ENCODE measurements at places on chromosomes 6 and 20.

DNA sequence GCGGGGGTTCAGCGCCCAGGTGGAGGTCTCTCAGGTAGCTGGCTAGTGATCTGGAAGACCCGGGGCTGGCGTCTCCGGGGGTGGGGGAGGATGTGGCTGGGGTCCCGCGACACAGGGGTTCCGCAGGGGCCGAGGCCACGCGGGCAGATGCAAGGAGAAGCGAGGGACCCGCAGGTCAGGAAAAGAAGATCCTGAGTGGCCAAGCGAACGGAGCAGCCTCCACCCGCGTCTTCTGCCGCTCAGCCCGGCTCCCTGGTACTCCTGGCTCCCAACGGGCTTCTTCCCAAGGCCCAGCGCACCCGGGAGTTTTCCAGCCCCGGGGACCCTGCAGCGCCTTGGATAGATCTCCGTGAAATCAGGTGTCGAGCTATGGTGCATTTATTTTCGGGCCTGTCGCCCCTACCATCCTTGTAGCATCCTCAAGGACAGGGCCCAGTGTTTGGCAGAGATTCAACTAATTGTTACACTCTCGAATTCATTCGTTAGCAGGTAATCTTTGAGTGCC lies 682 bp upstream of the CHD6 start:
- no peak for DNase-seq

- no peak for DNase-seq
These were observed 2.8 kb downstream of the PREX1 start for GRCh38 chr20:48824830-48825565.

DNA sequence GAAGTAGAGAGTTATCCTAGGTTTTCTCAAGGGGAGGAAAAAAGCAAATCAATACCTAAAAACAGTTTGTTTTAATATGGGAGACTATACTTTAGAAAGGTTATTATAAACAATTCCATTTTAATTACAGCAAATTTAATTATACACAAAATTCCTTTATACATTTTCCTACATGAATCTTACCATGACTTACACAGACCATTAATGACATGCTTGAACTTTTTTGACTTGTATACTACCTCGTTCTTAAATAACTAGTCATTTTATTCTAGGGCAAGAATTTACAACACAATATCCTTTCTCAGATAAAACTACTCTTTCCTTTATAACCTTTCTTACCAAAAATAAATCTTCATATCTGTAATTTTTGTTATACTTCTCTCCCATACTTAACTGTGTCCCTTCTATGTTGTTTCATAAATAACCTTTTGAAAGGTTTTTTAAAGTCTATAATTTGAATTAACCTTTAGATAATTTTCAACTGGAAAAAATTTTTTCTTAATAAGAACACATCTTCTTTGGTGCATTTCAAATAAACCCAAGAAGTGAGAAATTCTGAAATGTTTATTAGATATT lies 729.4 kb downstream of the TENT5A start:
- DNase-seq: no peak

DNA sequence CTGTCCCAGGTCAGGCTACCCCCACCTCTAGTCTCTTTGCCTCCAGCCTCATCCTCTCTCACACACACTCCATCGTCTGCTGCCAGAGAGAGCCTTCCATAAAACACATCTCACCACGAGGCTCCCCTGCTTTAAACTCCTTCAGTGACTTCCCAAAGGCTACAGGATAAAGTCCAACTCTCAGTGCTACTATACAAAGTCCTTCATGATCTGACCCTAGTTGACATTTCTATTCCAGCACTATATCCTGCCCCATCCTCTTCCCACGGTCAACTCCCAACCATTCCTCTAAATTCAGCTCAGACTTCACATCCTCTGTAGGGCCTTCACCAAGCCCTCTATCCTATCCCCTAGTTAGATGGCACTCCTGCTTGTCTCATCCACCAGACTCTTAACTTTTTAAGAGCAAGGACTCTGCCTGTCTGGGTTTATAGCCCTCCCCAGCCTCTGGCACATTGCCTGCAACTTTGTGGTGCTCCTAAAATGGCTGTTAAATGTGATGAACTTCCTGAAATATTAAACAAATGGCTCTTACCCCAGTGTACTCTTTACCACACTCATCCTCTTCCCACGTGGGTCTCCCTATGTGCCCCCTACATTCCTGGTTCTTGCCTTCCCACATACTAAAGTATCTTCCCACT lies 36.1 kb downstream of the KIF16B start:
- DNase-seq: no peak

DNA sequence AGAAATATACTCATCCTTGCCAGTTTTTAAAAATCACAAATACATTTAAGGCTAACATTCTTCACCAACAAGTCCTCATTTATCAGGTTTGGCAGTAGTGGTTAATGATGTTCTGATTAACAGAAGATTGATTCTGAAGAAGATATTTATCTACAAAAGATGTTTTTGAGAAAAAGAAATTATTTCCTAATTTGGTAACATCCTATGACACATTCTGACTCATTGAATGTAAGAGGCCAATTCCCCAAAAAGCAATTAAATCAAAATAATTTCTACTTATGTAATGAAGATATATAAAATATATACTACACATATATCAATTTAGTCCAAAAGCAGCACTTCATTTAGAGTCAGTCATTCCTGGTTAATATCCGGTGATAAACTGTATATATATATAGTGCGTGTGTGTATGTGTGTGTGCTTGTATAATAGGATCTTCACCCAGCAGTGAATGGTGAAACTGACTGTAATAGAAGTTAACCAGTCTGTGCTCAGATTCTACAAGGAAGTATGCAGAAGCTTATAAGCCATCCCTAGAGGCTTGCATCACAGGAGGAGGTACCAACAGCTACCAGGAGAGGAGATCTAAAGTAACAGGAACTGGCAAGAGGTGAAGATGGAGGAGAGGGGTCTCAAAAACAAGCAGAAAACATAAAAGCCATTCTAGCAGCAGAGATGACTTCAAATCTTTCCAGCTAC lies 82.9 kb upstream of the MARCKS start:
- DNase-seq: no peak

GRCh38 chr20:62176866-62177265 lies 6.0 kb upstream of the MTG2 start:
- no peak for DNase-seq

- no peak for DNase-seq
These were observed 1.8 kb downstream of the EYA4 start for GRCh38 chr6:133242637-133243585.

DNA sequence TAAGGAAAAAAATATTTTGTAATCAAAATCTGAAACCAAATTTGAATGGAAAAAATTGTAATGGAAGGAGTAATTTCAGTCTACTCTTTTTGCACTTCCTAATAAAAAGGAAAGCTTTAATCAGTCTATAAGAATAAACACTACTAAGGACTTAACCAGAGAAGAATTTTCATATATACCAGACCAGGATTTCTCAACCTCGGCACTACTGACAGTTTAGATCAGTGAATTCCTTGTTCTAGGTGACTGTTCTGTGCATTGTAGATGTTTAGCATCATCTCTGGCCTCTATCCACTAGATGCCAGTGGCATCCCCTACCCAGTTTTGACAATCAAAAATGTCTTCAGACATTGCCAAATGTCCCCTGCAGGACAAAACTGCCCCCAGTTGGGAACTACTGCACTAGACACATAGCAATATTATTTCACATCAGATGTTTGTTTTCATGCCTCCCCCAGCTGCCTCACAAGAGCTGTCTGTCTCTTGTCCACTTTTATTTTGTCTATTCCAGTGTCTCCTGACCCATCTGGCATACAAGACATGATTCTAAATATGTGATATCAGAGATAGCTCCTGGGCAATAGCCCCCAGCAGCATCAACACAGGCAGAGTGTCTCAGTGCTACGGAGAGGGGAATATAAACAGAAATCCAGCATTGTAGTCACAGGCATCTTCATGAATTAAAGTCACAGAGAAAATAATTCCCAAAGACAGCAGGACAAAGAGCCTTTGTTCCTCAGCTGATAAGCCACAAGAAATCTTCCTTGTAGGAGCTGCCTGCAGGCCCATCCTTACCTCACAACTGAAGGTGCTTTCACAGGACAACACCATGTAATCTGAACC lies 27.0 kb downstream of the DNAAF9 start:
- no peak for DNase-seq

DNA sequence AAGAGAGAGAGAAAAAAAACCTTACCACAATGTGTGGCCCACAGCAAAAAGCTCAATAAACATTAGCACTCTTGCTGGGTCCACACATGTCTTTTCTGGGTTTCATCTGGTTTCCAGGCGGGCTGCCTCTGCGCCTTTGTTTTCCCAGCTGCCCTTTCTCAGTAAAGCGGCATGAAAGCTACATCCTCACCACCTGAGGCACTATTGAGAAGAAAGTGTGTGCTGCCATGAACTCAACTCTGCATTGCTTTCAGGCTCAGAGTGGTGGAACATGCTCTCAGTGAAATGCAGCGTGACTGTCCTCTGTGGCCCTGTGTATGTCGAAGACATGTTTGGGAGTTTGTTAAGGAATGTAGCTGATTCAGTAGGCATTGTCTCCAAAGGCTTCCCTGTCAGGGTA lies 102.3 kb downstream of the LYRM2 start:
- DNase-seq: no peak

GRCh38 chr20:40449974-40450616 lies 238.9 kb downstream of the MAFB start:
- DNase-seq: no peak

- DNase-seq: no peak
These were observed 229.7 kb downstream of the LAMA2 start for GRCh38 chr6:129112591-129112990.

GRCh38 chr20:32636283-32636682 lies 37.5 kb downstream of the C20orf203 start:
- DNase-seq: no peak

DNA sequence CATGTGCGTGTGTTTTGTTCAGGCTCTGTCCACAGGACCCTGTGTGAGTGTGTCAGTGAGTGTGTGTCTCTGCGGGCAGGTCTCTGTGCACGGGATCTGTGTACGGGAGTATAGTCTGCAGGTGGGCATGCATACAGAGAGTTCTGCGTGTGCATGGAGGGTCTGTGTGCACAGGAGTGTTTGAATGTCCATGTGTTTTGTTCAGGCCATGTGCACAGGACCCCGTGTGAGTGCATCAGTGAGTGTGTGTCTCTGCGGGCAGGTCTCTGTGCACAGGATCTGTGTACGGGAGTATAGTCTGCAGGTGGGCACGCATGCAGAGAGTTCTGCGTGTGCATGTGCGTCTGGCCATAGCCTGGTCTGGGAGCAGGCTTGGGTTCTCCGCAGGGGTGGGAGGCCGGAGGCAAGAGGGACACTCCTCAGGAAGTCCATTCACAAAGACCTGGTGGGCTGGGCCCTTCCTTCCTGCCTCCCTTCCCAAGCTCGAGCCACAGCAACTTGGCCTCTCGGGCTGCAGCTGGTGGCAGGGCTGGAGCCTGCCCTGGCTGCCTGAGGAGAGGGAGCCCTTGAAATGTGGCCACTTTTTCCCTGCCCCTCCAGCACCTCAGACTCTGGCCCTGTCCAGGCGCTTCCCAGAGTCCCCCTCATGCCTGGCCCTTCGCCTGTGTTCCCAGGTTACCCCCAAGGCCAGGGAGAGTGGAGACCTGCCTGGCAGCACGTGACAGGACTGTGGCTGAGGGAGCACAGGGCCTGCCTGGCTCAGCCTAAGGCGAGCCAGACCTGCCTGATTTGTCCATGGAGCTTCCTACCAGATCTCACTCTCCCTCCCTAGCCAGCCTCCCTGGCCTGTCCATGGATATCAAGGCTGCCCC lies 6.8 kb downstream of the HSPA12B start:
- DNase-seq: no peak

- DNase-seq: no peak
These were observed 75.6 kb upstream of the GNRH2 start for GRCh38 chr20:2967841-2968240.

GRCh38 chr20:21090721-21091120 lies 15.4 kb downstream of the LINC00237 start:
- no peak for DNase-seq

DNA sequence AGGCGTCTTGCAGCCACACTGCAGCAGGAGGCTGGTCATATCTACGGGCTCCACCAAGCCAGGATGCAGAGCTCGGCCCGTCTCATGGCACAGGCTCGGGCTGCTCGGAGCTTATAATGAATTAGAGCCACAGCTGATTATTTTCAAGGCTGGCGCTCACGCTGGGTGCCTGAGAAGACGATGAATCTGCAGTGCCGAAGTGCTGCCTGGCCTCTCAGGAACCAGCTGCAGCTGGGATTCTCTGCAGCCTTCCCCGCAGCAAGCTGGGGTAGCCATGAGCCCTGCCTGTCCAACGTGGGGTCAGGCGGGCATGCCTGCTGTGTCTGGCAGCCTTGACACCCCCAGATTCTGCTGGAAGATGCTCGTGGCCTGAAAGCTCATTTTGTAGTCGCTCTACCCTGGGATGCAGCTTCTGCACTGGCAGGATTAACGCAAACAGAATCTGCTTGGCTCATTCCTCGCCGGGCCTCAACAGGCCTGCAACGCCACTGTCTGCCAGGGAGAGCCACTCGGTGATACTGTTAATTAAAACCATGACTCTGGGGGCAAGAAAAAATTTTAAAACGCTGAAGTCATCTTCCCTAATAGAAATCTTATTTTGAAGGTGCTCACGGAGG lies 104.3 kb downstream of the CDH26 start:
- no peak for DNase-seq

DNA sequence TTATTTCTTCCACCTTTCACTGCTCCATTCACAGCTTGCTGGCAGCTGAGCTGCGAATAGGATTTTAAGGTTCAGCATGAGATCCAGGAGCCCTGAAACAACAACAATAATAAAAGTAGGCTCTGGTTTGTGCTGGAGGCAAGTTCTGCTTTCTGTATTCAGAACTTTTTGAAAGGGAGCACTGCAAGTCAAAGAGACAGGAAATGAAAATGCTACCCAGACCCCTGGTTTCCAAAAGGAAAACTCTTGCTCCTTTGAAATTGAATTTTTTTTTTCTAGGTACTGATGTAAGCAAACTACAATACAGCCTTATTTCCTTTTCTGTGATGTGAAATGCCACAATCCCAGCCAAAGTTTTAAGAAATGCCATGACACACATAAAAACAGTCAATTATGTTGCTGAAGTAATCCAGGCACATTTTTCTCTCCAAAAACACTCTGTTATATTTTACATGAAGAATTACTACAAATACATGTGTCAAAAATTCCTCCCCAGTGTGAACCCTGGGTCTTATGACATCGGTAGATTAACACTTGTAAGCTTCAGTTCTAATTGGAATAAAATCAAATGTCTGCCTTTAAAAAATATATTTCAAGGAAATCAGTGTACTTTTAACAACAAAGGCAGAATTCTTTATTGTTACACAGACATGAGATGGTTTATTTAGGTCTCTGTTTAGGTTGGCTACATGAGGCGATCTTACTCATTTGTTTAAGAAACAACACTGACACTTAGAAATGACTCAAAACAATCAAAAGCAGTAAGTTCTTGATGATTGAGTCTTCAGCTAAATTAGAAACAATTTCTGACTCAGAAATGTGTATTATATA lies 656.7 kb downstream of the EPHA7 start:
- DNase-seq: no peak

DNA sequence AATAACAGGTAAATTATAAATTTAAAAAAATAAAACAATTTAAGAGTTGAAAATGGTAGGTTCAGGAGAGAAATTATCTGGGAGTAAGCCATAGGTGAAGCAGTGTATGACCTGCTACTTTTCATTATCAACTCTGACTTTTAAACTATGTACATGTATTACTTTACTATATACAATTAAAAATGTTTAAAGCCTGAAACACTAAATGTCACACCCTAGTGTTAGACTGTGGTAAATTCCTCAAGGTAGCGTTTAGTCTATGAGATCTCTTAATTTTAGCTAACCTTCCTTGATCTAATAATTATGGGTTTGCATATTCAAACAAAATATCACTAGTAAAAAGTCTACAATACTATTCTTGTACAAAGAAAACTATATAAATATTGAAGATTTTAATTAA lies 22.3 kb upstream of the TBC1D32 start:
- no peak for DNase-seq

All from stimulated activated CD4-positive, alpha-beta T cell treated with anti-CD3 and anti-CD28 coated beads, Interleukin-1b, Interleukin-23, amount 100 ng/mL, for 1 hour (primary cell).